ENCODE measurements at places on chromosomes 12 and 14. TPM values are rescaled to one million over a fixed set of nuclear protein-coding genes. Genes with fewer than 3 reads are reported as not detected.

DNA sequence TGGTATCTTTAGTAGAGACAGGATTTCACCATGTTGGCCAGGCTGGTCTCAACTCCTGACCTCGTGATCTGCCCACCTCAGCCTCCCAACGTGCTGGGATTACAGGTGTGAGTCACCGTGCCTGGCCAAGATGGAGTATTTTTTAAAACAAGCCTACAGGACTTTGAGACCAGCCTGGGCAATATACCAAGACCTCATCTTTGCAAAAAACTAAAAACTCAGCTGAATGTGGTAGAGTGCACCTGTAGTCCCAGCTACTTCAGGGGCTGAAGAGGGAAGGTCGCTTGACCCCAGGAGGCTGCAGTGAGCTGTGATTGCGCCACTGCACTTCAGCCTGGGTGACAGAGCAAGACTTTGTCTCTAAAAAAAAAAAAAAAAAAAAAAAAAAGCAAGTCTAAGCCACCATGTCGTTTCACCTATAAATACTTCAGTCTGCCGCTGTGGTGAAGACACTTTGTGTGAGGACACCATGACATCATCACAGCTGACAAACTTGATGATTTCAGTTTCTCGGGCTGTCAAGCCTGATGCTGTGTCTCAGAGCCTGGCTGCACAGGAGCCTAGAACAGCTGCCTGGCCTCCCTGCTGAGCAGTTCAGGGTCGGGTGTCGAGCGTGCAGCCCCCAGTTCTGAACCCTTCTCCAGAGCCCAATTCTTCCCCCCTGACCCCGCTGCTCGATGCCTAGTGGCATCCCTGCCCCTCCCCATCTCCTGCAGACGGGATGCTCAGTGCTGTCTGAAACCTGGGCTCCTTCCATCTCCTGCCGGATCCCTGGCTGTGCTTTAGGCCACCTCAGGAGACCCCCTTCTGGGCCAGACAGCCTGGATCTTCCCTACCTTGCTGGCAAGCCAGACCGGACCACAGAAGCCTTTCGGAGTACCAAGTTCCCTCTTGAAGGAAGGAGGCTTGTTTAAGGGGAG lies 119.2 kb upstream of the EVL start:
- DNase-seq, result no peak

DNA sequence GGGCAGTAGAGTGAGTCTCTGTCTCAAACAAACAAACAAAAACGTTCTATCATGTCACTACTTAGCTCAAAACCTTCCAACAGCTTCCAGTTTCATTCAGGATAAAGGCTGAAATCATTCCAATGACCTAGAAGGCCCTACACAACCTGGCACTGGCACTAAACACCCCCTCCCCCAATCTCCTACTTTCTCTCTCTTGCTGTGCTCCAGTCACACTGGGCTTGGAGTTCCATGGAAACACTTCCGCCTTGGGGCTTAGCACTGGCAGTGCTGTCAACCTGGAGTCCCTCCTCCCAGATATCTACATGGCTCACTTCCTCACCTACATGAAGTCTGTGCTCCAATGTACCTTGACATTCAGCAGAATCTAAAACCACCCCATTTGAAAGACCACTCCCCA lies 65.0 kb upstream of the SINHCAF start:
- no peak for DNase-seq

The ALX1 gene
- total RNA-seq, result under 0.01 TPM

DNA sequence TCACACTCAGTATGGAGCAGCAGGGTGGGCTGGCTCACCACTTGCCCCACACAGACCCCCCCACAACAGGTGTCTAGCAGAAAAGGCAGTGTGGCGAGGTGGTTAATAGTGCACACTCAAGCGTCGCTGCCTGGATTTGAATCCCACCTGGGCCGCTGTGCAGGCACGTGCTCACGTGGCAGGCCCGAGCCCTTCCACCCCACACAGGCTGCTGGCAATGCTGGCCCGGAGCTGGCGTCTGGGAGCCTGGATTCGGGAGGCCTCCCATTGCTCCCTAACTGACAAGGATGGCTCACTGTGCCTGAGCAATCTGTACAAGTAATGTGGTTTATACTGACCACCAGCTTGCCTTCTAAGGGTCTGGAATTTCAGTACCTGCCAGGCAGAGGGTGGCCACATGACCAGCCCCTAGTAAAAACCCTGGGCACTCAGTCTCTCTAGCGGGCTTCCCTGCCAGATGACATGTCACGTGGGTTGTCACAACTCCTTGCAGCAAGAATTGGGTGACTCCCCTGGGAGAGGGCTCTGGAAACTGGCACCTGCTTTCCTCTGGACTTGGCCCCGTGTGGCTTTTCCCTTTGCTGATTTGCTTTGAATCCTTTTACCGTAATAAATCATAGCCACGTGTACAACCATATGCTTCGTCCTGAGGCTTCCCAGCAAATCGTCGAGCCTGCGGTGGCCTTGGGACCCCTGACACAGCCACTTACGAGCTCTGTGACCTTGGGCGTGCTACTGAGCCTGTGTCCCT lies 72.8 kb downstream of the SCARB1 start:
- DNase-seq, result no peak

- DNase-seq, result peak; percentile 31
Observed at GRCh38 chr14:64510825-64511671, 6.5 kb downstream of the ZBTB1 start.

DNA sequence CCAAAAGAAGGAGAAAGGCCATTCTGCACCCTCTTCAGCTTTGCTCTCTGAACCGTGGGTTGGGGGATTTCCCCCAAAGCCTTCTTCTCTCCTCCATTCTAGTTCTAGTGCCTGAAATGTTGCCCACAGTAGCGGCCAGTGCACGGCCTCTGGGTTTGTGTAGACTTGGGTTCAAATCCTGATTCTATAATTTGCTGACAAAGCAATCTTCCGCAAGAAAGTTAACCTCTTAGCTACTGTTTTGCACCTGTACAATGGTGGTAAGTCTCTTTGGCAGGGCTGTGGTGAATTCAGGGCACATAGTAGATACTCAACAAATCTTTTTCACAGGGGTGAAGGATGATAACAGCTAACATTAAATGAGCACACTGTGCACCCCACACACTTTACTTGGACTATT lies 5.8 kb upstream of the CACNA1C start:
- no peak for DNase-seq

DNA sequence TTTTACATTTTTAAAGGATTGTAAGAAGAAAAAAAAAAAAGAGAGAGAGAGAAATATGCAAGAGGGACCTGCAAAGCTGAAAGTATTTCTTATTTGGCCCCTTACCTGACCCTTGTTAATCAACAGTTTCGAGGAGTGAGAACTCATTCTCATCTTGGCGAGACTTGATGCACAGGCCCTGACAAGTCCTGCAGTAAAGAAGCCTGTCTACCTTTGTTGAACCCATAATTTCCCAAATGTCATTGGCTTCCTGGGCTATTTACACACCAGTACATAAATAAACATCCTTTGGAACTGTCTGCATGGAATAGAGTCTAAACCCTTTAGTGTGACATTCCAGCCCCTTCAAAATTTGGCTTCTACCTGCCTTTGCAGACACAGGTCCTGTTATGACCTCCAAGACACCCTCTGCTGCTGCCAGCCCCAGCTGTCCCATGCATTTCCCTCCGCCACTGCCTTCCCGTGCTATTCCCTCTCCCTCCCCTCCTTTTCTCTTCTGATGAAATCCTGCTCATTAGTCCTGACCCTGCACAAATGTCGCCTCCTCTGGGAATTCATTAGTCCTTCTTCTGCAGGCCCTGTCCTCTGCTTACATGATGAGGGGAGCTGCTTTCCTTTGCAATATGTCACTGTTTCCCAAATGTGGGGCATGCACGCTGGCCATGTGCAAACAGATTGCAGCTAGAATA lies 35.1 kb downstream of the MYL2 start:
- no peak for DNase-seq
